ENCODE measurements at places on chromosomes 2 and 18. TPM values are rescaled to one million over a fixed set of nuclear protein-coding genes. Genes with fewer than 3 reads are reported as not detected.

NGEF gene
- 0.22 TPM for total RNA-seq

- DNase-seq, result no peak
These were observed 269.4 kb upstream of the CHAC2 start for GRCh38 chr2:53498210-53498609.

TMEM87B gene
- 21.5 TPM for total RNA-seq

SERPINB12 gene
- total RNA-seq, result not detected

ZEB2 gene
- total RNA-seq, result 49.6 TPM
